ENCODE measurements at places on chromosomes 5 and 9.

GRCh38 chr5:88049737-88050136, 218.9 kb downstream of the TMEM161B start:
- no peak for DNase-seq

- DNase-seq = no peak
Observed at GRCh38 chr5:93431250-93431649, 149.8 kb downstream of the NR2F1-AS1 start.

DNA sequence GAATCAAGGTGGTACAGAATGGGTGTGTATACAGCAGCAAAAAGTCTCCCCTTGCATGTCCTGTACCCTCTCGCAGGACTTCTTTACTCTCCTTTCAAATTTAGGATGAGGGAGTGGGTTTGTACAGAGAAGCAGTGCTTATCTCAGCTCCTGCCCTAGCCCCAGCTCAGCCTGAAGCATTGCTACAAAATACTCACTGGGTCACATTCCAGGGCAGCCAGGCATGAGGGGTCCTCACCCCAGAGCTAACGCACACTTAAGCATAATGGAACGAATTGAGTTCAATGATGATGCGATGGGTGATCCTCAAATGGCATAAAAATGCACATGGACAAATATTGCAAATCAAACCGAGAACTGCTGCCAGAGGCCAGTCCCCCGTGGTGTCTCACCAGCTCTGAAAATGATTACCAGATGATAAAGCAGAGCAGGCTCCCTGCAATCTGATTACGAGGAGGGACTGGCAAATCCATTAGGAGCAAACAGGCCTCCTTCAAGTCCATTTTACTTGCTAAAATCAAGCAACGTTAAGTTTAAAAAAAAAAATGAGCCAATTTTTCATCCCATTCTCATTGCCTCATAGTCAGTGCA, 231.6 kb upstream of the TAS2R1 start:
- DNase-seq = no peak

DNA sequence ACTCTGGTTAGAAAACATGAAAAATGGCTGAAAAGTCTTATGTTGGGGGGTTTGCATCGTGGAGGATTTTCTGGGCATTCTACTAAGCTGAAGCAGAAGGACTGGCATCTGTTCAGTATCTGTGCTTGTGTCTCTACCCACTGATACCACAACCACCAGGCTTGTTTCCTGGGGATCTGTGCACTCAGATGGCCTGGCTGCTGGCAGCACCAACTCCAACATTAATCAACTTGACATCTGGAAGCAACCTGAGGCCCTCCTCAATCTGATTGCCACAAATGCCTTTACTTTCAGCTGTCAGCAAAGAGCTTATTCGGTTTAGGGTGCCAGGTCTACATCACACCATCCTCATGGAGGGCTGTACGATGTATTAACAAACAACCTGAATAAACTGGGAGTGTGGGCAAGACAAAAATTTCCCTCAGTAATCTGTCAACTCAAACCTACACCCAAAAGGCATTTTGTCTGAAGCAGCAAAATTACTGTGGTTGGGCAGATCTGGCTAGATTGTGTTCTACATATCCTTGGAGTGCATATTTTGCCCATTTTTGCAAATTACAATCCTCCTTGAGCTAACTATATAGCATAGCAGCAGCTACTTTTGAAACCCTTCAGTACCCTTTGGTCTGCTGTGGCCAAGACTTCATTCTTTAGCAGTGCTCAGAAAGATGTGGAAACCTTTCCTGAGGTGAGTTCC, 74.6 kb downstream of the FOXD1 start:
- no peak for DNase-seq

GRCh38 chr9:133793471-133793870, 55.3 kb upstream of the SARDH start:
- no peak for DNase-seq

DNA sequence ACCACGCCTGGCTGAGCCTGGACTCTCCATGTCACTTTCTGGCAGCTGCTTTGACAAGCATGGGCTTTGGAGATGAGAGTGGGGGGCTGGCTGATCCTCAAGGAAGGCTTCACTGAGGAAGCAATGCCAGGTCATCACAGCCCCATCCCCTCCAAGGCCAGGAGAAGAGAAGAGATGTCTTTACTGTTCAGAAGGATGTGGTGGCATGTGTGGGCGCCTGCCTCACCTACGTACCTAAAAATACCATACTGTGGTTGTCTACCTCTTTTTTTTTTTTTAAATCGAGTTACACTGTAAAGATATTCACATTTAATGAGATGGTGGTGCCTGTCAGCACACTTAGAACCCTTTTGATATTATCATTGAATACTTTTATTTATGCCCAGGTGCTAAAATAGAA, 26.4 kb upstream of the CTNNA1 start:
- DNase-seq = no peak

DNA sequence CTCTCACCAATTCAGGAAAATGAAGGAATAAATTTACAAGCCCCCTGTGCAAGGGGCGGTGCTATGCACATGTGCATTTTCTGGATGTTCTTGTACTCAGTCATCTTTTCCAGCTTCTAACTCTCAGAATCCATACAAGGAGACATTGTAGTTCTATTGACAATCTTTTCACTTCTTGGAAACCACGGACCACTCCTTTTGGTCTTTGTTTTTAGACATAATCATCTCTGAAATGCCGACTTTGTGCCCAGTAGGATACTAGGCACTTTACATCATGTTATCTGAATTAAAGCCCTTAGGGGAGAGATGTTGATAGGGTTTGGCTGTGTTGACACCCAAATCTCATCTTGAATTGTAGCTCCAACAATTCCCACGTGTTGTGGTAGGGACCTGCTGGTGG, 322.6 kb upstream of the WWC1 start:
- no peak for DNase-seq

DNA sequence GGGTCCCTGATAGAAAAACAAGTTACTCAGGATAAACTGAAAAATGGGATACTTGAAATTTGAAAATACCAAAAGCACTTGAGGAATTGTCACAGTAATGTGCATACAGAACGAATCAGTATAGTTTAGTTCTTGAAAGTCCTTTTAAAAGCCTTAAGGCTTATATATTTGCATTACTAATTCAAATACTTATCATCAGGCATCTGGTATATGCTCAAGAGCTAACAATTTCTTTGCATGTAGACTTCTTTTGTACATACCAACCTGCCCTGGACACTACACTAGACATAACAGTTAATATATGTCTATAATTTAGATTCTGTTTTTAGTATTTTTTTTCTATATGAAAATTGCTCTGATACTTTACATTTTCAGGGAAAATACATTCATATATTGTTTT, 43.2 kb downstream of the SMIM15 start:
- no peak for DNase-seq

- no peak for DNase-seq
Observed at GRCh38 chr9:121292801-121293241, 24.9 kb downstream of the GSN start.

GRCh38 chr5:132256086-132256782, 1.3 kb upstream of the PDLIM4 start:
- DNase-seq = no peak

DNA sequence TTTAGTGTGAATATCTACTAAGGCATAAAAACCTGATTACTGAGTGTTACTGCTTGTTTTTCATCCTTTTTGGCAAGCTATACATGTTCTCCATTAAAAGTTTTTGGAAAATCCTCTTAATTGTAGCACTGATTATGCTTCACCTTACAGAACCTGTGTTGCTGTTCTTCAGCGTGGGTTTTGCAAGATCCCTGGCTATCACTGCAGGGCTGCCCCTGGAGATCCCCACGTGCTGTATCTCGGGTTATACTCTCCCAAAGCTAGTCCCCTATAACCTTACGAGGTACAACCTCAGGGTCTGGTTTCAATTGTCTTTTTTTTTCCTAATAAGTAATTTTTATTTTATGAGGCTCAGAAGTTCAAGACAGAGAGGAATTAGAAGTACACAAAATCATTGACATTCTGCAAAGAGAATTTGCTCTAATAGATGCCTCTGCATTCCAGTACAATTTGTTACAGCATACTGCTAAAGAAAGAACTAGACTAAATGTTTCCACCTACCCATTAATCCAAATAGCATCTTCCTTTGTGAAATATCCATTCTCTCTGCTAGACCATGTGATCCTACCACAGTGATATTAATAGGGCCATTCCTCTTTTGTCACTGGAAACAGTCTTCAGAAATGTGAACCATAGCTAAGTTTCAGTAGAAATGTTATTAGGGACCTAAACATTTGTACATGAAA, 25.8 kb upstream of the CAMK4 start:
- DNase-seq = no peak

DNA sequence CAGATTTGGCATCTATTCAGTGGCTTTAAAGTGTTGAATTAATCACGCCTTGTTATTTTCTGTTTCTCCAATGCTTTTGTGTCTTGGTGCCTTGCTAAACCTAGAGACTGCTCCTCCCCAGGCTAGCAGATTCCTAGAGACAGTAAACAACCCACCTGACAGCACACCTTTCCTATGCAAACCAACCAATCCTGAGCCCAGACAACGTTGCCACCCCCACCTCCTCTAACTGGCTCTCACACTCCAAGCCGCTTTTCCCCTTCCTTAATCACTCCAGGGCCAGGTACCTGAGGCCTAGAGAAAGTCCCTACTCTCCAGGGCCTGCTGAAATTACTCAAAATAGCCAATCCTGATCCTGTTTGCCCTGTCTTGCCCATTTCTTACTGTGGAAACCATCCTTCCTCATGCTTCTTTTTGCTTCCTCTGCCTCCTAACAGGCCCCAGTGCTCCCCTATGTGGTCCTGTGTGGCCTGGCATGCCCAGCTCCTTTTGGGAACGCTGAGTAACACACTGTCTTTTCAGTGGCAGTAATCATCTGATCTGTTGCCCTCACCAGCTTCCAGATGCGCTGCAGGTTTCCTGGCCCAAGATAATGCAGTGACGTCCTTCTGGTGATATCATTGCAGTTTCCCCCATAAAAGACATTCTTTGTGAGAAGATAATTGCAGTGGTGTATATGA, 53.4 kb downstream of the GAS1 start:
- no peak for DNase-seq

DNA sequence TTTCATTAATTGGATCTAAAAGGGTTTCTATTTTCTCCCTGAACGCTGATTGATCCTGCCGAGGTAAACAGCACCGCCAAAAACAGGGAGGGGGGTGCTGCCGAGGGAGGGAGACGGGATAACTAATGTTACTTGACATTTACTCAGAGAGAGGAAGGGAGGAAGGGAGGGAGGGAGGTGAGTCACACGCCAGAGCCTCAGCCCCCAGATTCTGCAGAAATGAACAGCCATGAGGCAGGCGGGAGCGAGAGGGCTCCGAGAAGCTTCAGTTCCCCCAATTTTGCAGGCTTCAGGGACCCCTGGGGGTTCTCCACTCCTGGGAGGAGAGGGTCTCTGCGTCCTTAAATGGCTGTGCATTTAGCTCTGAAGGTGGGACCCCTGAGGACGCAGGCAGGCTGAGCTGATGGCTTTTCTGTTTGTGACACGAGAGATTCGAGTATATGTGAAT, 59.1 kb upstream of the IER5L start:
- peak; percentile 39 for DNase-seq

GRCh38 chr5:35860686-35861085, 4.0 kb downstream of the IL7R start:
- DNase-seq = no peak

DNA sequence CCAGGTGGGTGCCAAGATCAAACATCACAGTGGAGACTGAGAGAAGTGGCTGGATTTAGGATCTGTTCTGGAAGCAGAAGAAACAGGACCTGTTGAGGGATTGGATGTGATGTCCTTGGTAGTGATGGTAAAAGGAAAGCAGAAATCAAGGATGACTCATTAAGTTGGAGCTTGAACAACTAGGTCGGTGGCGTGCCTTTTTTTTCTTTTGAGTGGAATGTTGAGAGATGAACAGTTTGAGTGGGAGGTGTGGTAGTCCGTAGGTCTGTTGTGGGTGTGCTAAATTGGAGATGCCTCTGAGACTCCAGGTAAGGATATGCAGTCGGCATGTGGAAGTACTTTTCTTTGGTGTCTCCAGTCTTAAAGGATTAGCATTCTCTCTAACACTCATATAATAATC, 92.1 kb upstream of the IL12B start:
- DNase-seq = no peak

- DNase-seq = no peak
Observed at GRCh38 chr9:37676411-37676830, 25.7 kb downstream of the FRMPD1 start.

GRCh38 chr9:126030716-126031115, 283.5 kb downstream of the PBX3 start:
- no peak for DNase-seq

GRCh38 chr5:100161868-100162267, 373.3 kb upstream of the FAM174A start:
- DNase-seq = no peak

DNA sequence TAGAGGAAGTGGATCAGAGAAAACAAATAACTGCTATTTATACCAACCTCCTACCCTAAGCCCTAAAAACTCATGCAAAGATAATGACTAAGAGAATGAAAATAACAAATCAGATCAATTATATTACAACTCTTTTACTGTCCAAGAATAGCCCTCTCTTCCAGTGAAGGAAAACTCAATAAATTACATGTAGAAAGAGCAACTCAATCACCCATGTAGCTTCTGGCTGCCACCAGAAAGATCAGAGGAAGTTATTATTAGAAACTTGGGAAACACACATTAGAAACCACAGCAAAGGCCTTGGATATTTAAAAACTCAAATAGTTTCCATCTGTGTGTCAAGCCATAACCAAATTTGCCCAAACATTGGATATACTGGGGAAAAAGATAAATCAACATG, 134.0 kb upstream of the TARS1 start:
- DNase-seq = no peak

DNA sequence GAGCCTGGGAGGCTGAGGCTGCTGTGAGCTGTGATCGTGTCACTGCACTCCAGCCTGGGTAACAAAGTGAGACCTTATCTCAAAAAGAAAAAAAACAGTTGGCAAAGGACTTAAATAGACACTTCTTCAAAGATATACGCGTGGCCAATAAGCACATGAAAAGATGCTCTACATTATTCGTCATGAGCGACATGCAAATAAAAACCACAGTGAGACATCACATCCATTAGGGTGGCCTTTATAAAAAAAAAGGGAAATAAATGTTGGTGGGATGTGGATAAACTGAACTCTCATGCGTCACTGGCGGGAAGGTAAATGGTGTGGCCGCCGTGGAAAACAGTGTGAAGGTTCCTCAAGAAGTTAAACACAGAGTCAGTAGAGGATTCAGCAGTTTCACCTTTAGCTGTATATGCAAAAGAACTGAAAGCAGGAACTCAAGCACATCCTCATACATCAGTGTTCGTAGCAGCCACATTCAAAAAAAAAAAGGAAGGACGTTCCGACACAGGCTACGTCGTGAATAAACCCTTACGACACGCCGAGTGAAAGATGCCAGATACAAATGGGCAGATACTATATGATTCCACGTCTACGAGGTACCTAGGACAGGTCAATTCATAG, 24.5 kb upstream of the NRARP start:
- no peak for DNase-seq
